ENCODE measurements at places on chromosomes 3 and 15.

- no peak for DNase-seq
Measured at GRCh38 chr15:80967451-80967850, 22.2 kb downstream of the MESD start.

- DNase-seq: no peak
Measured at GRCh38 chr3:177982034-177982433, 554.2 kb upstream of the KCNMB2 start.

GRCh38 chr3:106326941-106327695 is 458.3 kb upstream of the CBLB start:
- no peak for DNase-seq

DNA sequence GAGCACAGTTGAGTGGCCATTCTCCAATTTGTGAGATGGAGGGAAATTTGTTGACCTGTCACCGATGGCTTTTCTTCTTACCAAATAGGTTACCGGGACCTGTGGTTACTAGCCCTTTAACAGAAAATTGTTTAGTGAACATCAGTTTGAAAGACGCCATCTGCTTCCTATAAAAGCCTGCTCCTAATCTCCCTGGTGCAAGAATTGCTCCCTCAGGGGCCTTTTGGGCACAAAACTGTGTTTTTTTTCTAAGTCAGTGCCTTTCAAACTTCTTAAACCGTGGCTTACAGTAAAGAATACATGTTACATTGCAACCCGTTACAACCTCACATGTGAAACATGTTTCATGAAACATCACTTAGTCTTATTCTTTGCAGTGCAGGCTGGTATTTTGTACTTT is 15.0 kb downstream of the CACNA2D3 start:
- no peak for DNase-seq

Measured in colonic mucosa (tissue), 4 donors.